ENCODE measurements at places on chromosomes 5 and 9. TPM values are rescaled to one million over a fixed set of nuclear protein-coding genes. Genes with fewer than 3 reads are reported as not detected.

The PCDHB5 gene
- 0.29 TPM for total RNA-seq

The SPATA31A3 gene
- not detected for total RNA-seq

The DMRT3 gene
- total RNA-seq, result not detected

The C5orf34 gene
- 1.3 TPM for total RNA-seq

The PCDH12 gene
- total RNA-seq, result 0.15 TPM
